ENCODE measurements at places on chromosomes 3 and 15.

DNA sequence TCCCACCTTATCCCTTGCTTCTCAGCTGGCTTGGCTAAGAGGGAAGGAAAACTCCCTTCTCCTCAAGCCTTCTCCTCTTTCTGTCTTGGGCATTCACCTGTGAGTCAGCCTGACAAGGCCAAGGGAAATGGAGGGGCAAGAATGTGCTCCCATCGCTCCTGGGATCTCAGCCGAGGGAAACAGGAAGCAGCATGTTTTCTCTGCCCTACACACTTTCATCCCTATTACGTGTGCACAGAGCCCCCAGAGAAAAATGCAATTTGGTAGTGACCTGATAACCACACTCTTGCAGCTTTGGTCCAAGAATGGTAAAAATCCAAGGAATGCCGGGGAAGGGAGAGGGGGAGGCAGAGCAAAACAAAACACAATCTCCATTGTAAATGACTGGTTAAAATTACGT, 32.9 kb upstream of the MTMR10 start:
- no peak for DNase-seq

GRCh38 chr15:85154061-85154460, 172.4 kb downstream of the PDE8A start:
- DNase-seq = no peak

GRCh38 chr15:69736161-69736560, 283.5 kb downstream of the RPLP1 start:
- DNase-seq = no peak

GRCh38 chr3:36653095-36653494, 111.3 kb downstream of the DCLK3 start:
- no peak for DNase-seq

GRCh38 chr3:27385504-27385903, 16.3 kb upstream of the NEK10 start:
- no peak for DNase-seq

- no peak for DNase-seq
Measured at GRCh38 chr3:196691386-196691785, 20.7 kb downstream of the CEP19 start.

DNA sequence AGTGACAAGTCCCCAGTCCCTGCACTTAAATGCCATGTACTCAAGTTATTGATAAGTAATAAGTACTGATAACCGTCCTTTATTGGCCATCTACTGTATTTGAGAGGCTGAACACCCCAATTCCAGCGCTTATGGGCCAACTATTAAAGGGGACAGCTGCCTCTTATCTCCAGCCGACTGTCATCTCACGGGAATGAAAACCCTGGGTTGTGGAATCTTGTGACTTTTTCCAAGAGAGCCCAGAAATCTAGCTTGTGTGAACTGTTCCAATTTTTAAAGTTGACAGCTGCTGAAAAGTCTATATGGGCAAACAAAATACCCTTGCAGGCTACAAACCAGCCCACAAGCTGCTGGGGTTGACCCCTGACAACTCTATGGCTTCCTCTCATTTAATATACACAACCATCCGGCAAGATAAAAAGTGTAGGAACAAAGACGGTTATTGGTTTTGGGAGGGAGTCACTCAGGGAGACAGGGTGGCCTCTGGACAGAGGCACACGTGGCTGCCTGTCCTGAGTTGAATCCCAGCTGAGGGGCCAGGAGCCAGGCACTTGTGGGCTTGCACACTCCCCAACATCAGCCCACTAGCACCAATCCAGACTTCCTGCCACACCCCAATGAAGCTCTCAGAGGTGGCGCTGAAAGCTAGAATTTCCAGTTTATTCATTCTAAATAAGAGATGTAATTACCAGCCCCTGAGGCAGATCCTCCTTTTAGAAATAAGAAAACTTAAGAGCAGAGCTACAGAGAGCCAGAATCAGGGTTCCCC, 16.2 kb downstream of the SPSB4 start:
- no peak for DNase-seq

DNA sequence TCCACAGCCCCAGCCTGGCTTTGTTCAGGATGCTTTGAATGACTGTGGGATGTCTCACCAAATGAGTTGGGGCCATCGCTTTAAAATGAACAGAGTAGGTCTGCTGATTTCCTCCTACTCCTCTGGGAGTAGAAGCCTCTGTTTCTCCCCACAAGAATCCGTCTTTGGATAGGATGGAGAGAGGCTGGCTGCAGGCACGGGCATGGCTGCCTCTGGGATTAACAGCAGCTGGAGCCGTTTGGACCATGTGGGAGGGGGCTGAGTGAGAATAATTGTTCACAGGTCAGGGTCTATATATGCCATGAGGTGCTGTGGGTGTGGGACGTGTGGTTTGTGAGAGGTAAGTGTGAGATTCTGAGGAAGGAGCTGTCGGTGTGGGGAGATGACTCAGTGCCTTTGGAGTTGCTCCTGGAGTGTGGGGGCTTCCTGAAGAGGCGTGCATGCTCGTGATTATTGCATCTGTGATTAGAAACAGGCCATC, 48.0 kb upstream of the APEH start:
- DNase-seq = no peak

GRCh38 chr3:194750491-194750828, 64.8 kb downstream of the FAM43A start:
- no peak for DNase-seq

DNA sequence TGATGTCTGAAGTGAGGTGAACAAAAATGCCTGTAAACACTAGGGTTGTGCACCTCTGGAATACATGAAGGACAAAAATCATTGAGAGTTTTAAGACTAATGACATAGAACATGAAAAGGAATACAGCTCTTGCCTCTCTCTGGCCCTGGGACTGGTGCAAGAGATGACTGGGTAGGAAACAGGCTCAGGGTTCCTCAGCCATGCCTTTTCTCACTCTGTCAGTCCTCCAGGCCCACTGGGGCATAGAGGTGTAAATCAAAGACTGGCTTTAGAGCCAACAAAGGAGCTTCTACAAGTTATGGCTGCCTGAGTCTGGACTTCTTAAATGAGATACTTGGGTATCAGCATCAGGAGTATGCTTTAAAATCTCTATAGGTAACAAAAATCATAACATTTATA, 554.7 kb upstream of the KCNMB2 start:
- DNase-seq = no peak

GRCh38 chr3:190155752-190156151, 35.1 kb upstream of the P3H2 start:
- DNase-seq = no peak

DNA sequence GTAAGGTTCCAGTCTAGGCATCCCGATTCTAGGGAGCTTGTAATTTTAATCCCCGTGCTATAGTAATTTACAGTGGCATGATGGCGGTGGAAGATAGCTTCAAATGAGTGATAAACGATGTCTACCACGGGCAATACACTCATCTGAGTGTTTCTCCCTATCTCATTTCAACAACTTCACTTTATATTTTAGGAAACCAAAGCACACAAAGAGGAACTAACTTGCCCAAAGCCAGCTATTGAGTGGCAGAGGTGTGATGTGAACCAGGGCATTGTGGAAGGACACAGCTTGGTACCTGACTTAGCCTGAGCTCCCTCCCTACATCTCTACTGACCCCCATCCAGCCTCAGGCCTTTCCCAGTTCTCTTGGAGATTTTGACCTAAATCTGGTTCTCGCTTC, 16.9 kb upstream of the FILIP1L start:
- no peak for DNase-seq
